GM12864 (cell line): ENCODE measurements at places on chromosomes 5 and 9.

- no peak for DNase-seq
Observed at GRCh38 chr9:131776473-131776872, 36.6 kb upstream of the RAPGEF1 start.

- DNase-seq = no peak
Observed at GRCh38 chr9:122387536-122387935, 16.7 kb downstream of the PTGS1 start.

DNA sequence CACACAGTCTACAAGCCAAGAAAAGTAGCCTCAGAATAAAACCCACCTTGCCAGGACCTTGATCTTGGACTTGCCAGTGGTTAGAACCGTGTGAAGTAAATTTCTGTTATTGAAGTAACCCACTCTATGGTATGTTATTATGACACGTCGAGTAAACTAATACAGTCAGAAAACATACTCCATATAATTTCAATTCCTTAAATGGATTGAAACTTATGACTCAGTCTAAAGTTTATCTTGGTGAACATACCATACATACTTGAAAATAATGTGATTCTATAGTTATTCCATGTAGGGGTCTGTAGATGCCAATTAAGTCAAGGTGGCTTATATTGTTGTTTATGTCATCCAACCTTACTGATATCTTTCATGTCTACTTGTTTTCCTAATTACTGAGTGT is 950.7 kb downstream of the TLE4 start:
- no peak for DNase-seq

GRCh38 chr5:171848006-171848405 is 62.4 kb downstream of the SMIM23 start:
- DNase-seq = no peak

DNA sequence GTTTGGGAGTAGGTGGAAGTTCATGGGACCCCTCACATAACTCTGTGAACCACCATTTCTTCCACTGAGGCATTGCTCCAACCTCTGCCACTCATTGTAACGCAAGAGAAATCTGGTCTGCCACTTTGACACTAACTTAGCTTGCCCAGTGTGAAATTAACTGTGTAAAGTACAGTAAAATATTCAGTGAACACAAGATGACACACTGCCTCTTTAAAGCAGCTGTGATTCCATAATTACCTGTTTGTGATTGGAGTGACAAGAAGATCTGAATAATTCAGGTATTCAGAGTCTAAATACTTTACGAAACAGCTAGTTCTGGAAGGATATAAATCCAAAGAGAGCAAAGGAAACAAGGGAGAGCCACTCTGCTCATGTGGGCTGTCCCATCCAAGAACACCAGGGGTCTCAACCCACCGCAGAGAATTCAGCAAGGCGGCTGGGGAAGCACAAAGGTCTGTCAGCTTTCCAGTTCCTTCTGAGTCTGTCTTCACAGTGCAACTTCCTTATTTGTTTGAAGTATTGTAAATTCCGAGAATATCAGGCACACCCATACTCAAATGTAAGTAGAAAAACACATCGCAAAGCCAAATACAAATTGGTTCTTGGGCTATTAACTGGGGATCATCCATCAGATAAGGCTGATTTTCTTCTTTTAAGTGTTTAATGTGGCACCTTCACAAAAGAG is 86.9 kb downstream of the GNAQ start:
- no peak for DNase-seq

DNA sequence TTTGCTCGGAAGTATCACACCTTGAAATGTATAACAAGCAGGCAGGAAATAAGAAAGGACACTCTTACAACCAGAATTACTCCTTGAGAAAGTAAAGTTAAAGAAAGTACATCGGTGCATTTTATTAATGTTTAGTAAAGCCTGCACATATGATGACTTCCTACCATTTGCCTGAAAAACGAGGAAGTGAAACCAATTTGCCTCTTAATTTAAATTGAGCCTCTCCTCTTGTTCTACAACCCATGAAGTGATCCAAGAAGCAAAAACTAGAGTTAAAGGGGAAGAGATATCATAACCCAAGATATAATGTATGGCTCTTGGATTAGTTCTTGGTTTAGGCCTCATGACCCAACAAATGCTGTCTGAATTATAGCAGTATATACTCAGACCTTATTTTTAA is 95.6 kb downstream of the GNAQ start:
- DNase-seq = no peak
